Stimulated activated CD4-positive, alpha-beta T cell treated with anti-CD3 and anti-CD28 coated beads, TNF-alpha, amount 100 ng/mL, for 4 hours (primary cell): ENCODE measurements at places on chromosomes 2 and 18.

GRCh38 chr2:73205611-73206010, 3.2 kb downstream of the NOTO start:
- DNase-seq: no peak

DNA sequence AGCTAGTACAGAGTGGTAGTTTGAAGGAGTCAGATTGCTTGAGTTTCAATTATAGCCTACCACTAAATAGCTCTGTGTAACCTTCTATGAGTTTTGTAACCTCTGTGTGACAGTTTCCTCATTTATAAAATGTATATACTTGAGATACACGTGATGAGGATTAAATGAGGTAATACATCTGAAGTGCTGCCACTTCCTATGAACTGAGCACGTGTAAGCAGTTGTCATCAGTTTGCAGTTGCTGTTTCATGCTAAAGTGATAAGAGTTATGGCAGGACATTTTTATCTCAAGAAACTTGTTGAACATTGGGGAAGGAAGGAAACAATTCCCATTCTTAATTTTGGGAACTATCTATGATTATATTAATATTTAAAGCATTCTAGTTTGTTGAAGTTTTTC, 38.5 kb downstream of the CARF start:
- DNase-seq: no peak

DNA sequence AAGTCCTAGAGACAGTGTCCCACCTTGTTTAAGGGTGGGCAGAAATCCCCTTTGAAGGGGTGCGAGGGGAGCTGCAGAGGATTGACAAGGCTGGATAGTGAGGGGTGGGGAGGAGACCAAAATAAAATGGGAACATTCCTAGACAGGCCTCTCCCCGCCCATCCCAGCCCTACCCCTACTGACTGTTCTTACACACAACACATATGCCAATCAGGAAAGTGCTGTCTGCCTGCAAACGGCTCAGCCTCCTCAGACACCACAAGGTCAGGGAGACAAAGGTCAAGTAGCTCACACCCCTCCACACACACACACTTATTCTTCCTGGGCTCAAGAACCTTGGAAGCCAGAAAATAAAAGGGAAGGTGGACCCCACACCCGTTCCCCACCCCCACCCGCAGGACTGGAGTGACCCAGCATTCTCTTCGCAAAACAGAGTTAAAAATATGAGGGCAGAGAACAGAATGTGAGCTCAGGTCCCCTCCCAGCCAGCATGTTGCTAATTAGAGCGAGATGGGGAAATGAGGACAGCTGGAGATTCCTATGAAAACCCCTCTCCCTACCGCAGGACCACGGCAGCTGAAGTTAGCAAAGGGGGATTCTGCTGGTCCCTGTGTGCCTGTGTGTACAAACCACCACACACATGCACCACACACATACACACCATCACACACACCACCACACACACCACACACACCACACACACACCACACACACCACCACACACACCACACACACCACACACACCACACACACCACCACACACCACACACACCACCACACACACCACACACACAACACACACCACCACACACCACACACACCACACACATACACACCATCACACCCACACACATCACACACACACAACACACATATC, 197.8 kb downstream of the TNS1 start:
- DNase-seq: no peak

- DNase-seq: no peak
These were observed 3.3 kb downstream of the APCDD1 start for GRCh38 chr18:10457767-10458166.
